ENCODE measurements at places on chromosomes 7 and 10. TPM values are rescaled to one million over a fixed set of nuclear protein-coding genes. Genes with fewer than 3 reads are reported as not detected.

Gene ALOX5
- total RNA-seq: 13.0 TPM

Gene ACSL5
- total RNA-seq: 10.2 TPM

Gene VWDE
- total RNA-seq: 9.3 TPM

Gene HABP2
- not detected for total RNA-seq

Gene CFAP70
- 2.1 TPM for total RNA-seq

Gene CRYGN
- 0.11 TPM for total RNA-seq

Gene C10orf62
- 0.76 TPM for total RNA-seq

All from right cardiac atrium (tissue), 5 donors.